NCI-H1105 treated with DMSO at 0.1 percent for 48 hours (cell line): ENCODE measurements at places on chromosomes 2 and 18.
A peak's percentile ranks its signal among the peaks of the same experiment; 100 is the strongest.

DNA sequence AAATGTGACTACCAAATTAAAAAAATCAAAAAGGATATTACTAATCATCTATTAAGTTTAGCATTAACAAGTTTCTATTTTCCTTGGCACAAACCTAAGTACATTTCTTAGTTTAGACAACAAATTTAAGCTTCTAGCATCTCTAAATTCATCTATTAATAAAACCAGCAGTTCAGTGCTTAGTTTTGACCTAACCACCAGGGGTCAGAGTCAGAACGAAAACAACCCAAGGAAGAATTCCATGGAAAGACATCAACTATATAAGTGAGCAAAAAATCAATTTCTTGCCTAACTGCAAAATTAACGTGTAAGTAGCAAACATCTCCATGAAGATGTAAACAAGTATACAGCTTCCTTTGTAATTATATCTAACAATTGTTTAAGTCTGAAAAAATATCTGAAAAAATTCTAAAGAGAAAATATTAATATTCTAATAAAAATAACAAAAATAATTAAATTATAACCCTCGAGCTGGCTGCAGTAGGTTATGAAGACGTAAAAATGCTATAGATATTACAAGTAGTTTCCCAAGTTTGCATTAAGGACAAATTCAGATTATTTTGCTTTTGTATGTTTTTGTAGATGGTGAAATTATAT lies 83.7 kb downstream of the CERKL start:
- DNase-seq = peak; percentile 70

- no peak for DNase-seq
Measured at GRCh38 chr2:145771525-145771924, 1251.6 kb upstream of the ZEB2 start.

DNA sequence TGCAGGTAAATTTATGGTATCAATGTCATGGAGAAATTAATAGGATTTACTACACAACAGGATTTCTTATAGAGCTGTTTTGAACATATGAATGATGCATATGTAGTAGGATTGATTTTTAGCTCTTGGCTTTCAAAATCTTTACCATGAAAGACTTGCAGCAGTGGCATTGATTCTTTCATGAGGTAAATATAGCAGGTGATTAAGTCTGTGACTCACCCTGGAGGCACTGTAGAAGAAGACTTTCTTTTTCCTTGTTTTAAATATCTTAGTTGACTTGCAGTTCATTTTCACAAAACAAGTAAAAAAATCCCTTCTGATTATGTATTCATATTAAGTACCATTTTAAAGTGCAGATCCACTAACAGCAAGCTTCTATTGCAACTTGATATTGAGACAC lies 463.0 kb downstream of the FBXO15 start:
- no peak for DNase-seq

DNA sequence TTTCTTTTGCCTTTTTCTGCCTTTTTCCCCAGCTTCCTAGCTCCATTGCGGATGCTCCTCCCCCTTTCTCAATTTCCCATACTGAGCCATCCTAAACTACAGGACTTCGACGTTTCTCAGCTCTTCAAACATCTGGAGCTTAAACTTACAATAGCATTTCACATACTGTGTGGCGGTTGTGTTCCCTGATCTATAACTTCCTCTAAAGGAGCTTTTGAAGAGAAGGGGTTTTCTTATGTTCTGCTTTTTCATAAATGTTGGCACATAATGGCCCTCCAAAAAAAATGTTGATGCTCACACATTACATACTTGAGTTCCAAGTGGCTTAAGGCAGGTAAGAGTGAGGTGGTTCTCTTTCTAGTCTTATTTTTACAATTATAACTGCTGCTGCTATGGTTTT lies 87.4 kb downstream of the RNF144A start:
- DNase-seq = no peak

DNA sequence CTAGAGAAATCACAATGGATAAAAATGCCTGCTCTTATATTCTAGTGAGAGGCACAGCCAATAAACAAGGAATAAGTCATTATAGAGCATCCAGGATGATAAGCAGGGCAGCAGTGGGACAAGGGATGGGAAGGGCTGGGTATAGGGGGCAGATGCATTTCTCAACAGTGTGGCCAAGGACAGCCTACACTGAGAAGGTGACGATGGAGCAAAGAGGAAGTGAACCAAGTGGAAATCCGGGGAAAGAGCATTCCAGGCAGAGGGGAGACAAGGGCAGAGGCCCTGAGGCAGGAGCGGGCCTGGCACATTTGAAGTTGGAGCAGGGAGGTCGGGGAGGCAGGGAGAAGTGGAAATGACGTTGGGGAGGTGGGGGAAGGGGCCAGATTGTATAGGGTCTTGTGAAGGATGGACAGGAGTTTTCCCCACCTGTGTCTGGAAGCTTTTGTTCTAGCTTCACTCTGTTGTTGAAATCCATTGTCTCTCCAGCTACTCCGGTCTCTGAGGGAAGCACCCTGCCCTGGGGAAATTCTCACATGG lies 17.6 kb downstream of the TMEM177 start:
- no peak for DNase-seq

- DNase-seq = no peak
Measured at GRCh38 chr2:5690286-5690685, 1.9 kb upstream of the SOX11 start.

DNA sequence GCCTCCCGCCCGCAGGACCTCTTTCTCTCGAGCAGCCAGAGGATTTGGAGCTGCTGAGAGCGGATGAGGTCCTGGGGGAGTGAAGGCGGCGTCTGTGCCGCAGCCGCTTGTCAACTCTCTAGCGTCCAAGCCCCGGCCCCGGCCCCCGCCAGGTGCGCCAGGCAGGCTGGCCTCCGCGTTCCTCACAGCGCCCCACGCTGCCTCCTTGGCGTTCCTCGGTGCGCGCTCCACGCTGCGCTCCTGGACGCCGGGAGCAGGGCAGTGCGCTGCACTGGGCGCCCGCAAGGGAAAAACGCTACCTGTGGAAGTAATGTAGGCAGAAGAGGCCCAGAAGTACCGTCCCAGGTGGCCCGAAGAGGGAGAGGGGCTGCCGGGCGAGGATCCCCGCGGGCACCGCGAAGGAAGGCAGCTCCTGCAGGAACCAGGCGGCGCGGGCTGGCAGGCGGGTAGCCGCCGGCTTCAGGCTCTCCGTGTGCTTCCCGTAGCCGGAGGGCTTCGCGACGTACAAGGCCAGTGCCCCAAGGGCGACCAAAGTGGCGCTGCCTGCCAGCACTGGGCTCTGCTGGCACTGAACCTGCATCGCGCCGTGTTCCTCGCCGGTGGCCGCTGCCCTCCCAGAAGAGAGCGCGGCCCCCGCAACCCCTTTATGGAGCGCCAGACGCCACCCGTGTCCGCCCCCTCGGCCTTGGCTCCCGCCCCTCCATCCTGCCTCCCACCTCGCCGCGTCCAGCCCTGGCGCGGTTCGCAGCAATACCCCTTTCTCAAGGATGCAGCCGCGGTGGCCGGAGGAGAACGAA lies at the start of gene SRD5A2:
SRD5A2 (minus strand) TSS at position 618 of the 797 bp plus-strand sequence; CDS start at position 580, 38 bp downstream.
- peak; percentile 19 for DNase-seq

- DNase-seq = no peak
Measured at GRCh38 chr2:85445316-85446295, 27.1 kb downstream of the SH2D6 start.

- no peak for DNase-seq
Measured at GRCh38 chr2:40721595-40721994, 269.7 kb upstream of the SLC8A1 start.

GRCh38 chr2:73971722-73972121 lies 13.0 kb upstream of the TET3 start:
- no peak for DNase-seq

GRCh38 chr2:125330133-125330532 lies 1305.0 kb downstream of the CNTNAP5 start:
- no peak for DNase-seq

- DNase-seq = no peak
Measured at GRCh38 chr2:180849851-180850250, 130.6 kb upstream of the UBE2E3 start.

DNA sequence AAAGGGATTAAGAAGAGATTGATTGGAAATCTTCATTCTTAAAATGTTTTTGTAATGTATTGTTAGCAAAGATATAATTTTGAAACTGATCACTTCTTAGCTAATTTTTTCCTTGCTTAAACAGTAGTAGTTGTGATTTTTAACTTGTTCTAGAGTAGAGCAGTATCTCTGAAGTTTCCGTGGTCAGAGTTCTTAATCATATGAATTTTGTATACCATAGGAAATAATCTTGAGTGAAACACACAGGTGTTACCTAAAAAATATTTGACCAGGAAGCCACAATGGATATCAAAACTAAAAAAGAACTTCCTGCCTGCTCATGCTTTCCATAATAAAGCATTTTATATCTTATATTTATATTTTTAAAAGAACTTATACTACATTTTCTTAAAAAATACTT lies 907.1 kb downstream of the ERBB4 start:
- DNase-seq = no peak

GRCh38 chr2:229410946-229411345 lies 139.9 kb upstream of the PID1 start:
- DNase-seq = no peak

- peak; percentile 61 for DNase-seq
Measured at GRCh38 chr2:172900871-172901270, 165.2 kb downstream of the RAPGEF4 start.

GRCh38 chr2:96530474-96531357 lies 5.8 kb upstream of the ARID5A start:
- no peak for DNase-seq

DNA sequence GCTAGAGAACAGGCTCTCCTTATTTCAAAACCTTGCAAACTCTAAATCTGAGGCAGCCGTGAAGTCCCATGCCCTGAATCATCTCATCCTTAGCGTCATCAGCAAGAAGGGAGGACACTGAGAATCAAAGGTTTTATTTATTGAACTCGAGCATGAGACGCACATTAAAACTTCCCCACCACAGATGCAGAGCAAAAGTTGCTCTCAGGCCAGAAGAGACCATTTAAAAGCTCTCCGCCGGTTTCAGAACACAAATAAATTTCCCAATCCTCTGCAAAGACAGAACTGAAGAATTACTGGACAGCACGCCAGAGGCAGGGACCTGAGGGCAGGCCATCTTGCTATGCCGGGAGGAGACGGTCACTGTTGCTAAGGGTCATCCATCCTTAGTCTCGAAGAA lies 1.3 kb downstream of the AMMECR1L start:
- no peak for DNase-seq

GRCh38 chr2:17282826-17283225 lies 235.4 kb downstream of the RAD51AP2 start:
- no peak for DNase-seq
